Effector memory CD8-positive, alpha-beta T cell (primary cell): ENCODE measurements at places on chromosomes 11 and 22.

- no peak for DNase-seq
Observed at GRCh38 chr11:24925091-24925490, 428.2 kb downstream of the LUZP2 start.

- DNase-seq, result no peak
Observed at GRCh38 chr11:18736590-18737148, 10.7 kb upstream of the IGSF22 start.

DNA sequence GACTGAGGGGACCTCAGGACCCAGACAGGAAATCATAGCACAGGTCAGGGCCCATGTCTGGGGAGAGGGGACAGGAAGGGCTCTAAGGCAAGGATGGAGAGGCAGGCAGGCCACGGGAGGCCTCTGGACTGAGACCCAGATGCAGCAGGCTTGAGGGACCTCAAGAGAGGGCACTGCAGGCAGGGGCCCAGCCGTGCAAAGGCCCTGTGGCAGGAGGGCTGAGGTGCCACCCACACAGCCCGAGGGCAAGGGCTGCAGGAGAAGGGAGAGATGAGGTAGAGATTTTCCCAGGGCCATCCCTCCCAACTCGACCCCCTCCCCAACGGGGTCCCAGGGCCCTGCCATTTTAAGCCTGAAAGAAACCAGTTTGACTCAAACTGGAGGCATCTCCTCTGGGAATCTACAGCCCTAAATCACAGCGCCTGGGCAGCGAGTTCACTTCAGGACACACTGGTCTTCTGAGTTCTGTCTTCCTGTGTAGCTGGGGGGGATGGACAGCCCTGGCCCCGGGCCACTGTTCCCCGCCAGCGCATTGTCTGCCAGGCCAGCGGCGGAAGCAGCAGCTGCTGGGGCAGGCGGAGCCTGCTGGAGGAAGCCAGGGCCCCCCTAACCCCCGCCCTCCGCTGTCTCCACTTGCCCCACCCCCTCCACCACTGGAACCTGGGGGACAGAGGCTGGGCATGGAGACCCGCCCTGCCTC, 20.3 kb upstream of the WNT7B start:
- DNase-seq, result no peak

DNA sequence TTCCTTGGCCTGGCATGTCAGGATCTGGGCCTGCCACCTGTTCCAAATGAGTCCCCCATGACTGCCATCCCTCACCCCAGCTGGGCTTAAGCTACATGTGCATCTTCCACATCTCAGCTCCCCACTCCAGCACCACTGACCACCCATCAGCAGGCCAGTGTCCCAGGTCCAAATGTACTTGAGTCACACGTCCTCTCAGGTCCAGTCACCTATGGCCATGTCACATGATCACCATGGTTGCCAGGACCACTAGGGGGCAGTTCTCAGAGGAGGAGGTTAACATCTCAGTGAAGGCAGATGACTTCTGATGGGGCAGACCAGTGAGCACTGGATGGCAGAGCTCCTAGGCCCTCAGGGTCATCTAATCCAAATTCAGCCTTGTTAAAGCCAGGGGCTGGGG, 41.9 kb upstream of the WNT11 start:
- DNase-seq, result no peak

GRCh38 chr22:19962909-19963806, 21.5 kb upstream of the TXNRD2 start:
- no peak for DNase-seq

GRCh38 chr11:110530900-110531741, 101.4 kb downstream of the FDX1 start:
- DNase-seq, result no peak

GRCh38 chr11:63613517-63614135, 607 bp downstream of the PLAAT3 start:
- DNase-seq, result peak; percentile 48

DNA sequence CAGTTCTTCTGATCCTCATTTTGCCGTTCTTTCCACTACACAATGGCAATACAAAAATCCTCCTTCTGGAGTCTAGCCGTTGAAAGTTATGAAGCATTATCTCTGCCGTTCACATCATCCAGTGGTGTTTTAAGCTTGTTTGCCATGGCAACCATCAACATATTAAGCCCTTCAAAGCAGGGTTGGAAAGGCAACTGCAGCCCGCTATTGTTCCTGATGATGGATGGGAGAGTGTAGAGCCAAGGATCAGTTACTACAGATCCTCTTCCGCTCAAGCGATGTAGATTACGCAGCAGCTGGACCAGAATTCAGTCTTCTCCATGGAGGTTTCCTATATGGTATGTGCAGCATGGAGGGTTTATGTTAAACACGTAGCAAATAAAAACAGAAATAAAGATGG, 352.7 kb downstream of the NTM start:
- no peak for DNase-seq

DNA sequence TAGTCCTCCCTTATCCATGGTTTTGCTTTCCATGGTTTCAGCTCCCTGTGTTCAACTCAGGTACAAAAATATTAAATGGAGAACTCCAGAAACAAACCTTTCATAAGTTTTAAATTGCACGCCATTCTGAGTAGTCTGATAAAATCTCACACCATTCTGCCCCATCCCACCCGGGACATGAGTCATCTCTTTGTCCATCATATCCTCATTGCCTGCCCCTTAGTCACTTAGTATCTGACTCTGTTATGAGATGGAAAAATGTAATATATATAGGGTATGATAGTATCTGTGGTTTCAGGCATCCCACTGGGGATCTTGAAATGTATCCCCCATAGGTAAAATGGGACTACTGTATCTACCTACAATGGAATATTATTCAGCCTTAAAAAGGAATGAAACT, 35.5 kb upstream of the FGF3 start:
- DNase-seq, result no peak

- no peak for DNase-seq
Observed at GRCh38 chr11:57513911-57514537, 1.5 kb downstream of the SLC43A1 start.

- DNase-seq, result no peak
Observed at GRCh38 chr11:120160436-120160835, 22.5 kb upstream of the TRIM29 start.

GRCh38 chr11:125903711-125904659, at the start of gene DDX25:
DDX25 (plus strand) TSS chr11:125904508; CDS start chr11:125904518, 10 bp downstream.
- DNase-seq, result no peak

DNA sequence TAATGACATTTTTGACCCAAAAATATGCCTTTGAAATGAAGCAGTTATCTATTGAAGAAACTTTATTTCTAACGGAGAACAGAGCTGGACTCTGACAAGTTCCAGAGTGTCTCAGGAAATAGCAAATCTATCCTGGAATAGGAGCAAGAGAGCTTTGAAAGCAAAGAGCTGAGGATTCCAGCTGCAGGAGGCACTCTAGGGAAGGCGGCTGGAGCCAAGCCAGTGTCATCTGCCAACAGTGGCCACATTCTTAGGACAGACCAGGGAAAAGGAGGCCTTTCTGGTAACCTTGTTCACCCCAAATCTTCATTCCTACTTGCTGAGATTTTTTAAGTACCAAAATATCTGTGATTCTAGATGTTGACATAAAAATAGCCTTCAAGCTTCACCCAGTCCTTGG, 493.5 kb upstream of the B3GAT1 start:
- no peak for DNase-seq

DNA sequence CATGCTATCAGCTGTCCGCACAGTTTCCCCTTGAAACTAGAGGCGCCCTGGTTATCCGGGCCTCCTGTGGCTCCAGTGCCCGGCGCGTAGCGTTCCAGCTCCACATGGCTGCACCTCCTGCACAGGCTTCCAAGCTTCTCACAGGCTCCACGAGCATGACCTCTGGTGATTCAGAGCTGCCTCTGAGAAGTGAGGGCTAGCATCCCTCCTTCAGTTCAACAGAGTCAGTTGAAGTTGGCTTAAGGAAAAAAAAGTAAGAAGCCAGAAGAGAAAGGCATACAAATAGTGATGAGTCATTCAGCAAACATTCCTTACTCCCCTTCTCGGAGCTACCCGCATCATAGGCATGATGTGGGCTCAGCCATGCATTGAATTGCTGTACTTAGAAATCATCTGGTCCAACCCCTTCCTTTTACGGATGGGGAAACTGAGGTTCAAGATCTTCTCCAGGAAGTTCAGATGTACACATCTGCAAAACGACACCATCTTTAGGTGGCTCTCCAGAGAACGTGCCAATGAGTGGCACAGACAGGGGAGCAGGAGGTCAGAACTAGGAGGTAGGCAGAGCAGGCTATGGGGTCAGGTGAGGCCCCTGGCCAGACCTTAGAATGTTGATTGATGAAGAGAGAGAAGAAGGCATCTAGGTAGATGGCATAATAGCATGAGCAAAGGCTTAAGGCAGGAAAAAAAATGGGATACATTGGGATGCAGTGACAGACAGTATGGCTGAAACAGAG, 216.3 kb upstream of the TBCEL start:
- DNase-seq, result no peak

DNA sequence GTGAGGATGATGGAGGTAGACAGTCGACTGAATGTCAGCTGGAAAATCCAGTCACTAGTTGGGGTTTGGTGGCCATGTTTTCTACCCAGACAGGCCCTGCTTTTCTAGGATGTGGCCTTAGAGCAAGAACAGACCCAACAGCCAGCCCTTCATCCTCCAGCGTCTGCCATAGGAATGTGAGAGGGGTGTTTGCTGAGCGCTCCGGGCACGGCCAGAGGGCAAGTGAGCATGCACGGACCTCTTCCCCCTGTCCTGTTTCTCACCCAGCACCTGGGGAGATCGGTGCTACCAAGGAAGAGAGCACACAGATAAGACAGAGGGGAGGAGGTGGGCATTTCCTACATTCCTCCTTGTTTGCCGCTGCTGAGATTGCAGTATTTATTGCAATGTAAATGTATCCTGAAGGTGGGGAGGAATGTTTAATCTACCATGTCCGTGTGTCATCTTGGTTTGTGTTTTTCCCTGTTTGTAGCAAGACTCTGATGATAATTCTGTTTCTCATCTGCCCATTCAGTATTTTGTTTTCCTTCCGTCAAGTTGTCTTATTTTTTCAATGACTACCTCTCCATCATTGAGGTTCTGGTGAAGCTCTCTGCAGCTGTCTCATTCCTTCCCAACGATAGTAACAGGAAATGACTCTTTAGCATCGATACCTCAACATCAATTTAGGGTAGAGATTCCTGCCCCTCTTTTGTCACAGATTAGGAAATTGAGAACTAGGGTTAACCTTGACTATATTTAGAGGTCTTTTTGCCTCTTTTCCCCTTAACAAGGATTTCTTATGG, 4.9 kb upstream of the ATF4 start:
- DNase-seq, result no peak

GRCh38 chr11:122633219-122633829, 22.2 kb upstream of the UBASH3B start:
- DNase-seq, result no peak

DNA sequence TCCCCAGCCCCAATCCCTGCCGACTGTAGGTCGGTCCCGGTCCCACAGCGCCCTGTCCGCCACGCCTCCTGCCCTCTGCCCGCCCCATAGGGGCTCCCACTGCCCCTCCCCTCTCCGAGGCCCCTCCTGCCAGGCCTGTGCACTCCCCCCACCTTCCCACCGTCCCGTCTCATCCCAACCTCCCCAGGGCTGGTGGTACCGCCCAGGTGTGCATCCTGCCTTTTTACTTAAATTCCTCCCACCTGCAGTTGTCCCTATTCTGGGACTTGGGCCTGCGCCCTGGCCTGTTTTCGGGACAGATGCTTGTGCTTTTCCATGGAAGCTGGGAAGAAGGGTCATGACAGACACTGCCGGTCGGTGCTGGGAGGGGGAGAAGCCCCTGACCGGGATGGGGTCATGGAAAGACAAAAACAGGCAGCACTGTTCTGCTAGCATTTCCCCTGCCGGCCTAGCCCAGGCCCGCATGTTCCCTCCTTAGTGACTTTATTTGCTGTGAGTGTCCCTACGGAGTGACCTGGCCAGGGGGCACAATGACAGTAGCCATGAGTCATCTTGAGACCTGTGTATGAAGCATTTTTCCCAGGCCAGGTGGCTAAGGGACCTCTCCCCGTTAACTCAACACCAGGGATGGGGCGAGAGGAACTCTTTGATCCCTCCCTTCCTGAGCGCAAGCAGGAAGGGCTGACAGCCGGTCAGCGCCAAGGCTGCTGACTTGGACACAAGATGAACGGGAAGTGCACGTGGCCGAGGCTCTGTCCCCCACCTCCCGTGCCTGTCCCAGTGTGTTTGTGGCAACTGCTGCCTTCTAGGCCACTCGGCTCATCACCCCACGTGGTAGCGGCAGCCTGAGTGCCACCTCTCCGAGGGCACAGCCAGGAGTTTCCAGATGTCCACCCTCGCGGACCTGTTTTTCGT, 7.1 kb downstream of the TBX1 start:
- DNase-seq, result no peak

- DNase-seq, result no peak
Observed at GRCh38 chr11:18844753-18845367, 53.3 kb upstream of the PTPN5 start.

- no peak for DNase-seq
Observed at GRCh38 chr11:44702889-44703288, 23.9 kb upstream of the TSPAN18 start.

- DNase-seq, result no peak
Observed at GRCh38 chr11:101835506-101836063, 79.2 kb upstream of the CEP126 start.

DNA sequence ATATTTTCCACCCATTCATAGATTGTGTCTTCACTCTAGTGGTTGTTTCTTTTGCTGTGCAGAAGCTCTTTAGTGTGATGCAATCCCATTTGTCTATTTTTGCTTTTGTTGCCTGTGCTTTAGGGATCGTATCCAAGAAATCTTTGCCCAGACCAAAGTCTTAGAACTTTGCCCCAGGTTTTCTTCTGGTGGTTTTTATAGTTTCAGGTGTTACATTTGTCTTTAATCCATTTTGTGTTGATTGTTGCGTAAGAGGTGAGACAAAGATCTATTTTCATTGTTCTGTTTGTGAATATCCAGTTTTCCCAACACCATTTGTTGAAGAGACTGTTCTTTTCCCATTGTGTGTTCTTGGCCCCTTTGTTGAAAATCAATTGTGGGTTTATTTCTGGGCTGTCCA, 6.4 kb downstream of the IL10RA start:
- no peak for DNase-seq

DNA sequence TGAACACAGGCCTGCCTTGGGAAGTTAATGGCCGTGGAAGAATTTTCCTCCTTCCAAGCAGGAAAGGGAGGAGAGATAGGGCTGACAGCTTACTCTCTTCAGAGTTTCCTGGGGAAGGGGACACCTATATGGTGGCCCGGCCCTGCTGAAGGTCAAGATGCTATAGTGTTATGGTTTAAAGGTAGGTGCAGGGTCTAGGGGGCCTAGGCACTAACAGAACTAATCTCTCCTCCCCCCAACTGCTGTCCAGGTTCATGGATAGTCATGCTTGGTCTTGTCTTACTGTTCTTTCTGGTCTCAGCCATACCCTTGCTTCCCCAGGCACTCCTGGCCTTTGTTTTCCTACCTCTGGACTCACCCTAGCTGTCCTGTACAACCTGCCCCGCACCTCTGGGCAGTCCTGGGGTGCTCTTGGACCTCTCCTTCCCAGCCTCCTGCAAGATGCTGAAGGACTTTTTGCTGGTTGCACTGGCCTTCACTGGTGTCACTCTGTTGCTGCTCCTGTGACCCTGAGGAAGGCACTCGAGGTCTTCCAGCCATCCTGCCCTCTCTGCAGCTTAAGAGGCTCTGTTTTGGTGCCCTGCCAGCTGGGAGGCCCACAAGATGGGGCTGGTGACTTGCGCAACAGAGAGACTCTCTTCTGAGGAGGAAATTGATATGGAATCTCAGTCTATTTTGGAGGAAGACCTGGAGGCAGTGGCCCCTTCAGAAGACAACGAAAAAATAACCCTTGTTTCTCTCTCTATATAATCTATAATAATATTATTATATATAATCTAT, 17.9 kb downstream of the SEC14L3 start:
- no peak for DNase-seq
